Effector memory CD4-positive, alpha-beta T cell (primary cell): ENCODE measurements at places on chromosomes 3 and 15.

GRCh38 chr3:176870451-176870850 is 326.8 kb downstream of the TBL1XR1 start:
- no peak for DNase-seq

GRCh38 chr3:159263750-159264553 is 462.1 kb downstream of the MFSD1 start:
- no peak for DNase-seq

GRCh38 chr15:38879909-38880471 is 315.4 kb upstream of the RASGRP1 start:
- no peak for DNase-seq

DNA sequence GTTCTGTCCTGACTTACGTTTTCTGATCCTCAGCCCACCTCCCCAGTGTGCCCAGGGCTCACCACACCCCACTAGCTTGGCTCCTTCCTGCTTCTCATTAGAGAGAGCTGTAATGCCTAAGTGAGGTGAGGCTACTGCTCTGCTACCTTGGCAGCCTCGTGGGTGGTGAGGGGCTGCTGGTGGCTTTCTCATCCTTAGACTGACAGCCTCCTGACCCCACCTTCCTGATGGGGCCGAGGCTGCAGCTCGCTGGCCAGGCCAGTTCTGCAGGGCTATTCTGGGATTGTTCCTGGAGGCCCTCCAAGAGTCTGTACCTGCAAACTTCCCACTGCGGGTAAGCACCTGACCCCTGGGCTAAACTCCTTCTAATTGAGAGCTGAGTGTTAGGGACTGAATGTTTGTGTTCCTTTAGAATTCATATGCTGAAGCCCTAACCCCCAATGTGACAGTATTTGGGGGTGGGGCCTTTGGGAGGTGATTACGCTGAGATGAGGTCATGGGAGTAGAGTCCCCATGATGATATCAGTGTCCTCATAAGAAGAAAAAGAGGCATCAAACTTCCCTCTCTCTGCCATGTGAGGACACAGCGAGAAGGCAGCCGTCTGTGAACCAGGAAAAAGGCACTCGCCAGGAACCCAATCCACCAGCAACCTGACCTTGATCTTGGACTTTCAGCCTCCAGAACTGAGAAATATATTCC is 38.1 kb upstream of the IQSEC1 start:
- no peak for DNase-seq

- no peak for DNase-seq
Observed at GRCh38 chr3:129182390-129183185, 1.1 kb downstream of the CNBP start.

DNA sequence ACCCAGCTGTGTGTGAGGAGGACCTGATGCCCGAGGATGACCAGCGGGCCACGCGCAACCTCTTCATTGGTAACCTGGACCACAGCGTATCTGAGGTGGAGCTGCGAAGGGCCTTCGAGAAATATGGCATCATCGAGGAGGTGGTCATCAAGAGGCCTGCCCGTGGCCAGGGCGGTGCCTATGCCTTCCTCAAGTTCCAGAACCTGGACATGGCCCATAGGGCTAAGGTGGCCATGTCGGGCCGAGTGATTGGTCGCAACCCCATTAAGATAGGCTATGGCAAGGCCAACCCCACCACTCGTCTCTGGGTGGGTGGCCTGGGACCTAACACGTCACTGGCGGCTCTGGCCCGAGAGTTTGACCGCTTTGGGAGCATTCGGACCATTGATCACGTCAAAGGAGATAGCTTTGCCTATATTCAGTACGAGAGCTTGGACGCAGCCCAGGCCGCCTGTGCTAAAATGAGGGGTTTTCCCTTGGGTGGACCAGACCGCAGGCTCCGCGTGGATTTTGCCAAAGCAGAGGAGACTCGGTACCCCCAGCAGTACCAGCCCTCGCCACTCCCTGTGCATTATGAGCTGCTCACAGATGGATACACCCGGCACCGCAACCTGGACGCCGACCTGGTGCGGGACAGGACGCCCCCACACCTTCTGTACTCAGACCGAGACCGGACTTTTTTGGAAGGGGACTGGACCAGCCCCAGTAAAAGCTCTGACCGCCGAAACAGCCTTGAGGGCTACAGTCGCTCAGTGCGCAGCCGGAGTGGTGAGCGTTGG is 1.5 kb downstream of the RBM15B start:
- DNase-seq, result no peak

DNA sequence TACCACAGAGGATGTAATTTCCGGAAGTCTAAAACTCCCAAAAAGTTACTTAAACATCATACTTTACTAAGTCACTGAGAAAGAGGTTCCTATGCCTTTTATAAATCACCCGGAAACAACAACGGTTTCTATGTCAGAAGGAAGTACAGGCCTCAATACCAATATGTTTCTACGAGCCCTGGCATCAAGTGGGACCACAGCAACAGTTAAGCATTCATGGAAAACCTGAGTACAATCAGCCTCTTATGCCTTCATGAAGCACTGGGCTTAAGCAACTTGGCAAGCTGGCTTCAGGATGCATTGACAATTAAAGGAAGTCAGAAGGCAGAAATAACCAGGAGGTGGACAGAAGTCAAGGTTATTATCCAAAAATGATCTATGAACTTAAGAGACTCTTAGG is 19.1 kb upstream of the B3GNT5 start:
- DNase-seq, result no peak

DNA sequence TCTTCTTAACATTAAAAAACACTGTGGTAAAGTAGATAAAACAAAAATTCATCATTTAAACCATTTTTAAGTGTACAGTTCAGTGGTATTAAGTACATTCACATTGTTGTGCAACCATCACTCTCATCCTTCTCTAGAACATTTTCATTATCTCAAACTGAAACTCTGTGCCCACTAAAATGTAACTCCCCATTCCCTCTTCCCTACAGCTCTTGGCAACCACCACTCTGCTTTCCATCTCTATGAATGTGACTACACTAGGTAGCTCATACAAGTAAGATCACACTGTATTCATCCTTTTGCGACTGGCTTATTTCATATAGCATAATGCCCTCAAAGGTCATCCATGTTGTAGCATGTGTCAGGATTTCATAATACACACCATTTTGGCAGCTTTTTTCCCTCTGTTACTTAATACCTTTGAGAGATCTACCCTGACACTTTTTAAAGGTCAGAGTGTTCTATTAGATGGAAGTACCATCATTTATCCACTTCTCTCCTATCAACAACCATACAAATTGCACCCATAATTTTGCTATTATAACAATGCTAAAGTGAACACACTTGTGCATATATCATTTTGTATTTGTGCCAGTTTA is 42.9 kb upstream of the FRMD4B start:
- no peak for DNase-seq

DNA sequence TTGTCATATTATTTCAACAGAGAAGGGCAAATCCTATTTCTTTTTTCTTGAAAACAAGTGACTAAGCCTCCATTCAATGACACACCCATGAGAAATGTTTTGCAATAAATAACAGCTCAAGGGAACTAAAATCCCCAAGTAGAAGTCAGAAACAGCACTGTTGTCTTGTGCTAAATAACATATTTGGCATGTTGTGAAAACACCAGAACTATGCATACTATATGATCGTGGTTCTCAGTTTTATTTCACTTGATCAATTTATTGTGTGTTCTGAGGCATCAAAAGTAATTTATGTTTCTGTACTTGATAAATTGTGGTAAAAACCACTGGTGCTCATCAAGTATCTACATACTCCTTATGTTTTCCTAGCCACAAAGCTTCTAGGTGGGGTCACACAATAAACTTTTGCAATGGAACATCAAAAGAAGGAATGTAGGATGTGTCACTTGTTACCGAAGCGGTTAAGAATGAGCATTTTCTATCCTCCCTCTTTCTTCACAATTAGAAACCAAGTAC is 691.7 kb upstream of the CBLB start:
- no peak for DNase-seq

- no peak for DNase-seq
Observed at GRCh38 chr15:96402403-96402802, 71.9 kb downstream of the NR2F2 start.

GRCh38 chr15:62994439-62994838 is 48.1 kb upstream of the TPM1 start:
- DNase-seq, result no peak

- no peak for DNase-seq
Observed at GRCh38 chr15:64847016-64847415, 5.3 kb downstream of the PLEKHO2 start.

- DNase-seq, result no peak
Observed at GRCh38 chr3:37320276-37320675, 145.9 kb upstream of the LRRFIP2 start.

DNA sequence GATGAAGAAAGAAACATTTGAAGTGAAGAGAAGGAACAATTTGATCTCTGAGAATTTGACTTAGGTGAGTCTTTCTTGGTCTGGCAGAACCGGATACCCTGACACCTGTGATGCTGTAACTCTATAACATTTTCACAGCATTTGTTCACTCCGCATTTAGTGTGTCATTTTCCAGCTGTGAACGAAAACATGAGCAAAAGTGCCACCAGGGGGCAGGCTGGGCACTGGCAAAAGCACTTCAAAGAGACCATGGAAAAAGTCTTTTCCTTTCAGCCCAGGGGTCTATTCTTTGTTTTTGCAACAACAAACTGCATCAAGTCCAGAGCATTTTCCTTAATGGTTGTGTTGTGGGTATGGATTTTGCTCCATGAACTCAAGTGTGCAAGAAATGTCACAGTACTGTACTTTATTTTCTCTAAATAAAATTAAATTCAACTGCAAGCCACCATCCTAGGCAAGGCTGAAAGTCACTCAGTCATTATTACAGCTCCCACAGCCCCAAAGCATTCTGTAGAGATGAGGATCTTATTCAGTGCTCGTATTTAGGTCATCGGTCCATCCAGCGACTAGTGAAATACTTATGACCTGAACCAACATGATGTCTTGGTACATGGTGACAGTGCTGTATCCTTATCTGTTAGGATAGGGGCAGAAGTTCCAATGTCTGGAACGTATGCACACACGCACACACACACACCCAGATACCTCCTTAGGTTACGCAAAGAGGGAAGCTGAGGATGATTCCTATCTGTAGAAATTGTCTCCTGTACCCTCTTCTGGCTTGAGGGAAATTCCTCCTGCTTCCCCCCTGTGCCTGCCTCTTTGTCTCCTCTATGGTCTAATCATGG is 125.5 kb downstream of the GADL1 start:
- DNase-seq, result peak; percentile 26

GRCh38 chr3:64247991-64248646 is 22.9 kb upstream of the PRICKLE2 start:
- DNase-seq, result no peak

- no peak for DNase-seq
Observed at GRCh38 chr3:142450881-142451280, 3.0 kb upstream of the XRN1 start.

DNA sequence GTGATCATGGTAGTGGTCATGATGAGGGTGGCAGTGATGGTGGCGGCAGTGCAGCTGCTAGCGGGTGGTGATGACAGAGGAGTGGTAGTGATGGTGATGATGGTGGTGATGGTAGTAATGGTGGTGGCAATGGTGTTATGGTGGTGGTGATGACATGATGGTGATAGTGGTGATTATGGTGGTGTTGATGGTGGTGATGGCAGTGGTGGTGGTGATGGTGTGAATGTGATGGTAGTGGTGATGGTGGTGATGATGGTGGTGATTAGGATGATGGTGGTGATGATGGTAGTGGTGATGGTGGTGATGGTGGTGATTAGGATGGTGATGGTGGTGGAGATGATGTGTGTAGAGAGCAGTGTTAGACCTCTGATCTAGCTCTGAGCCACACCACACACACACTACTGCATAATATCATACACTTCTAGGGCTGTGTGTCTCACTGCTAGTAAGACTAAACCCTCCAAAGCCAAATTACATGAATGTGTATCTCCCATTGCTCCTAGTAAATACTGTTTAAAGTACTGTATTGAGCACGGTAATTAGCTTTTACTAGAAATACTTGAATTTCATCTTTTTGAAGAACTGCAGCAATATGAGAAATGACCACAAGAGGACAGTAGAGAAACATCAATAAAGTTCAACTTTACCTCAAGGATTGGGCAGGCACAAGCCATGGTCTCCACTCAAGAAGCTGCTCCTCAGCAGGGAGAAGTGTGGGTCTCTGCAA is 28.8 kb downstream of the TMED3 start:
- no peak for DNase-seq

DNA sequence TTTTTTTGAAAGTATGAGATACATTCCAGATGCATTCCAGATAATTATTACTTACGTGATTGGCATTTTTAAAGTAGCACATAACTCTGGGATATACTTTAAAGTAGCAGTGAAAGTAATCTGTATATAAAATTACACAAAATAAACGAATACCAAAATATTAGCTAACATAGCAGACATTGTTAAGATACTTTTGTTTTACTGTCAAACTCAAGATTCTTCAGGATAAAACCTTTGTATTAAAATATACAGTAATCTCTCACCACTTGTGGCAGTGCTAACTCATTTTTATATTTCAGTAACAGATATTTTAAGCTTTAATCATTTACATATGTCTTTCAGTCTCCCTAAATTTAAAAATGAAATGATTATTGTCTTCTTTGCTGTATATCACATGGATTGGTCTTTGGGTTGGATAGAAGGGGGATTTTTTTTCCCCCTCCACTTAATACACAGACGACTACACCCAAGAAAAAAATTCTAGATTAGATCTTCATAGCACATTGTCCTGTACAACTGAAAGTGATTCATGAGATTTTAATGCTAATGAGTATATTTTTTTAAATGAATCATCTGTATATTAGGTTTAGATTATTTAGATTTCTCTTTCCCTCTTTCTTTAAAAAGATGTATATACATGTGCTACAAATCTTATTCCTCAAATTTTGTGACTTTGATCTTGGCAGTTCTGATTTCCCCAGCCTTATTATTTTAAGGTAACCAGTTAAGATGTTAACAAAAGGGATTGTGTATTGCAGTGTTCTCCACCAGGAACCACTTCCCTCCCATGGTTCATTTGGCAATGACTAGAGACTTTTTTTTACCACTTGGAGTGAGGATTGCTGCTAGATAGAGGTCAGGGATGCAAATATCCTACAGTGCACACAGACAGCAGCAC is 24.5 kb upstream of the EBLN2 start:
- no peak for DNase-seq

DNA sequence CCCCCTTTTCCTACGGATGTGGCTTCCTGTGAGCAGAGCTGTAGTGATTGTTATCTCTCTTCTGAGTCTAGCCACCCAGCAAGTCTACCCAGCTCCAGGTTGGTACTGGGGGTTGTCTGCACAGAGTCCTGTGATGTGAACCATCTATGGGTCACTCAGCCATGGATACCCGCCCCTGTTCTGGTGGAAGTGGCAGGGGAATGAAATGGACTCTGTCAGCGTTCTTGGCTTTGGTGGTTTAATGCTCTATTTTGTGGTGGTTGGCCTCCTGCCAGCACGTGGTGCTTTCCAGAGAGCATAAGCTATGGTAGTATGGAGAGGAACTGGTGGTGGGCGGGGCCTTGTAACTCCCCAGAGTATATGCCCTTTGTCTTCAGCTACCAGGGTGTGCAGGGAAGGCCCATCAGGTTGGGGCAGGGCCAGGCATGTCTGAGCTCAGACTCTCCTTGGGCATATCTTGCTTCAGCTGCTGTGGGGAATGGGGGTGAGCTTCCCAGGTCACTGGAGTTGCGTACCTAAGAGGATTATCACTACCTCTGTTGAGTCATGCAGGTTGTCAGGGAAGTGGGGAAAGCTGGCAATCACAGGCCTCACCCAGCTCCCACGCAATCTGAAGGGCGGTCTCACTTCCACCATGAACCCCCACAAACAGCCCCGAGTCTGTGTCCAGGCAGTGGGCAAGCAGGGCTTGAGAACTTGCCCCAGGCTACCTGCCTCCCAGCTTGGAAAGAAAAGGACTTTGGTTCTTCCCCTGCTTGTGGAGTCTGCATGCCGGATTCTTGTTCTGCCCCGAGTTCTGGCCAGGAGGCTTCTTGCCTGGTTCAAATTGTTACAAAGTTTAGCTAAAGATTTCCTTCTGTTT is 9.0 kb upstream of the ADGRG7 start:
- no peak for DNase-seq

- no peak for DNase-seq
Observed at GRCh38 chr15:68655686-68656437, 77.1 kb downstream of the CORO2B start.
